BJ (cell line): ENCODE measurements at places on chromosomes 3 and 15. TPM values are rescaled to one million over a fixed set of nuclear protein-coding genes. Genes with fewer than 3 reads are reported as not detected.
A peak's percentile ranks its signal among the peaks of the same experiment; 100 is the strongest.

GRCh38 chr3:94946683-94947082 is 883.8 kb downstream of the NSUN3 start:
- no peak for DNase-seq

DNA sequence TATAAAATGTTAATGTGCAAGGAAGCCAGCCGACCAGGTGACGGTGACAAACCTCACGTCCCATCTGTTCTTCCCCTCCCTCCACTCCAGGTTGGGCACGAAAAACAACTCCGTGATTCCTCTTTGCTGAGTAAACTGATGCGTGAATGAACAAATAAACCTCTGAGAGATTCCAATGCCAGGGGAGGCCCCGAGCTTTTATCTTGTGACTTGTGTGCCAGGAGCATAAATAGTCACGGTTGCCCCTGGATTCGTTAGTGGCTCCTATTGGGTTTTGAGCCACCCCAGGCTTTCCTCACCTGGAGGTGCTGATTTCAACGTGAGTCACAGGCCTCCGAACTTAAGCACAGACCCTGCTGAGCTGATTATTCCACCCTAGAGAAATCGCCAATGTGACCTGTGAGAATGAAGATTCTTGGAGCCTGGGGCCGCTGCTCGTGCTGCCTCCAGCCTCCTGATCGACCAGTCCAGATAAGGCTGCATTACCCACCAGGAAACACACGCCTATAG is 119.2 kb downstream of the SHQ1 start:
- DNase-seq = no peak

GRCh38 chr3:157452097-157452496 is 15.4 kb downstream of the PTX3 start:
- DNase-seq = no peak

GRCh38 chr3:181753391-181753790 is 41.7 kb downstream of the SOX2 start:
- no peak for DNase-seq

DNA sequence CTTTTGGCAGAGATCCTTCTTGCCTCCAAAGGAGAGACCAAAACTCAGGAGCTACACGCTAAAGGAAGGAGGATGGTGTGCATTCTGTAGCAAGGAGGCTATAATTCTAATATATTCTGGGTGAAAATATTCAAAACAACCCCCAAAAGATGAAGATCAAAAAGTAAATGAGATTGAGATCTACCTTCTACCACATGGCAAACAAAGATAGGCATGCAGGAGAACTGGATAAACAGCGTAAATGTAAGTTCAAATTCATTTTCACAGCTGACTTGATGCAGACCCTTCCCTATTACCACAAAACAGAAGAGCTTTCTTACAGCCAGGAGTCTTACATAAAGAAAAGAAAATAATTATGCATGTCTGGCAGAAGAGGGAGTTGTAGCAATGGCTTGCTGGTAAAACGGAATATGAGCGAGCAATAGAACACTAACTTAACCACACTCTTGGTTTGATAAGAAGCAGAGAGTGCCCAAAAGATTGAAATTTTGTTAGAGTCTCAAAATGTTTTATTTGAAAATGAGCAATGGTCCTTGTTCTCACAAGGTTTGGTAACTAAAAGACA is 272.7 kb downstream of the MECOM start:
- DNase-seq = no peak

DNA sequence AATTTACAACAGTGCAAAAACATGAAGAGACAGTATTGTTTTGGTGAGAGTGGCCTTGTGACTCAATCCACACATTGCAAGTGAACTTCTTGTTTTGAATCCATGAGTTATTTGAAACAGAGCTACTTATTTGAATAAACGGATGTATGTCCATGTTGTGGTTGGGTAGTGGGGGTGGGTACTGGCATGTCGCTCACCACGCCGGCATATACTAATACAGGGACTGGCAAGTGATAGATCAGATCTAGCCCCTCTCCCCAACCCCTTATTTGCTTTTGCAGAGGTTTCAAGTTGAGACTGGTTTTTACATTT is 83.8 kb downstream of the EDEM1 start:
- no peak for DNase-seq

Gene WDR76
- 1.5 and 3.4 TPM in 2 replicates for polyA plus RNA-seq

DNA sequence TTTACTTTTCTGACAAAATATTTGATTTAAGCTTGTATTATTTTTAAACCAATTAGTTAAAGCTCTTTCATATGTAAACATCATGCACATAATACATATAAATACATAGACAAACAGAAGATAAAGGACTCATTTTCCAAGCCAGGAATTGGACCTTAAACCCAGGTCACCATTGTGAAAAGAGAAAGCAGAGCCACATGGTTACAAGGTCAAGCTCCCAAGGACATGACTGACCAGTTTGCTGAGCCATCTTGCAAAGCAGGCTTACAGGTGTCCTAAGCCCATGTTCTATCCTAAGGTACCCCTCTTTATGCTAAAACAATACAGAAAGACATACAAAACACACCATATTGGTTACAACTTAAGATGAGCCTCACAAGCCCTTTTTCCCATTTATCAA is 50.5 kb upstream of the DNAJC19 start:
- no peak for DNase-seq

Gene PRTG
- polyA plus RNA-seq = 0.94 and 1.1 TPM in 2 replicates

DNA sequence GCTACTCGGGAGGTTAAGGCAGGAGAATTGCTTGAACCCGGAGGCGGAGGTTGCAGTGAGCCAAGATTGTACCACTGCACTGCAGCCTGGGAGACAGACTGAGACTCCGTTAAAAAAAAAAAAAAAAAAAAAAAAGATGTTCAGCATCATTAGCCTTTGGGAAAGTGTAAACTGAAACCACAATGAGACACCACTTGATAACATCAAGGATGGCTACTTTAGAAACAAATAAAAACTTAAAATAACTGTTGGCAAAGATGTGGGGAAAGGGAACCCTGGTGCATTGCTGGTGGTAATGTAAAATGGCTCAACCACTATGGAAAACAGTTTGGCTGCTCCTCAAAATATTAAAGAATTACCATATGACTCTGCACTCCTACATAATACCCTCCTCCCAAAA is 1.9 kb downstream of the LEO1 start:
- DNase-seq = peak; percentile 16

Gene CAMP
- polyA plus RNA-seq = not detected in 2 replicates

GRCh38 chr15:41971089-41971894 is 1.1 kb downstream of the EHD4 start:
- no peak for DNase-seq

GRCh38 chr3:73423116-73423515 is 201.6 kb downstream of the PDZRN3 start:
- no peak for DNase-seq

- DNase-seq = no peak
Observed at GRCh38 chr15:52150043-52150825, 37.7 kb upstream of the BCL2L10 start.

DNA sequence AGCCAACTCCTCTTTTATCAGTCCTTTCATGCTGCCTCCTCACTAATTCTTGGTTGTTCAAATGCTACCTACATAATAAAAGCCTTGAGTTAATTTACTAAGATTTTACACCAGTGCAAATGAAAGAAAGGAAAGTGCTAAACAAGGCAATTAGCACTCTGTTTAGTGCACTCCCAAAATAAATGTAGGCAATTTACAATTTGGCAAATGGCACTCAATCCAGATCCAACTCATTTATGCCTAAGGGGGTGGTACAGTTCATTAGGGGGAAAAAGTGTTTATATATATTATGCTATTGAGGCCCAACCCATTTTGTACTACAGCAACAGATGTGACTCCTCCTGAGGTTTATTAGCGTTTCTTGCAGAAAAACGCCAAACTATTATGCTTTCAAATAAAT is 370.1 kb downstream of the NR2F2 start:
- DNase-seq = no peak

GRCh38 chr3:154829929-154830328 is 250.2 kb upstream of the MME start:
- no peak for DNase-seq

DNA sequence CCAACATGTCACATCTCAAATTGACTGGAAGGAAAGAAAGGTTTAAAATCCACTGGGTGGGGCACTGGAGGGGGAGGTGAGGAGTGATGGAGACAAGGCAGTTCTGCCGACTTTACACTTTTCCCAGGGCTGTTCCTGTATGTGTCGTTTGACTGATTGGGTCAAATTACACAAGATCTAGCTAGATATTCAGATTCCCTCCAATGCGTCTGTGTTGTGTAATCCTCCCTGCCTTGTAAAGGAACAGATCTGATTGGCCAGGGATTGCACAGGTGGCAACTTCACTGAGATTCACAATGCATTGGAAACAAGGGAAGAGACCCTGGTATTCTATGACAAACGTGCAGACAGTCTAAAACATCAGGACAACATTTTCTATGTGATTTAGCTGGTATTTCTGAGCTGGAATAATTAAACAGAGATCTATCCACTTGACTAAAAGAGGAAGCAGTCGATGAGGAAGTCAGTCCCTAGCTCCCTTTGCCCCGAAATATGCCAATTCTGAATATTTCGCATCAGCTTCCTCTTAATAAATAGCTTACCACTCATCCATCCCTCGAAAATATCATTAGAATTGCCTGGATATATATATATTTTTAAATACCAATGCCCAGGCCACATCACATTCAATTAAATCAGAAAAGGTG is 312.9 kb downstream of the RORA start:
- DNase-seq = no peak

DNA sequence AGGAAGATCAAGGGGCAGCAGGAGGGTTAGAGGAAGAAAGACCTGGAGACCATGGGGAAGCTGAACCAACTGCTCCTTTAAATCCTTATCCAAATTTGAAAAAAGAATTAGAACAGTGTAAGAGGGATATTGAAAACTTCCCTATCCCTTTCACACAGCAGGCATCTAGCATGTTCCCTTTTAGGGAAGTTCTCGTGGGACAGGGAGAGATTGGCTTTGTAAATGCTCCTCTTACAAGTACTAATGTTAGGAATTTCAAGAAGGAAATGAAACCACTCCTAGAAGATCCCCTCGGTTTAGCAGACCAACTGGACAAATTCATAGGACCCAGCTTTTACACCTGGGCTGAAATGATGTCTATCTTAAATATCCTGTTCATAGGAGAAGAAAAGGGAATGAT is 41.5 kb downstream of the PPCDC start:
- DNase-seq = no peak

GRCh38 chr3:102053375-102053989 is 204.2 kb downstream of the NFKBIZ start:
- no peak for DNase-seq

- DNase-seq = no peak
Observed at GRCh38 chr3:171000281-171000680, 26.2 kb downstream of the SLC2A2 start.

DNA sequence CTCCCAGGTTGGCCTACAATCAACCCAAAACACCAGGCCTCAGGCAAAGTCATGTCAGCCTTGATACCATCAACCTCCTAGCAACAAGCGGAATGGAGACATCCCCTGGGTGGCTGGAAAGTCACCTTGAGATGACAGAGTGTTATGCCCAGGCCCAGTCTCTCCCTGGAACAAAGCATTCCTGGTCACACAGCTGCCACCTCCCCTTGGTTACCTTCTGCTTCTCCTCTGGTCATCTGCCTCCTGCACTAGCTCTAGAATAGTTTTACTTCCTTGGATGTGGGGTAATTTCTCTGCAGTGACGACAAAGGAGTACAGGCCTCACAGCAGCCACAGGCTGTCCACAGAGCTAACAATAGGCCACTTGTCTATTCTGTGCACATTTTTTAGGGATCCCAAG is 114.9 kb downstream of the RFTN1 start:
- no peak for DNase-seq

- DNase-seq = peak; percentile 19
Observed at GRCh38 chr3:129616713-129617112, 10.2 kb upstream of the PLXND1 start.

DNA sequence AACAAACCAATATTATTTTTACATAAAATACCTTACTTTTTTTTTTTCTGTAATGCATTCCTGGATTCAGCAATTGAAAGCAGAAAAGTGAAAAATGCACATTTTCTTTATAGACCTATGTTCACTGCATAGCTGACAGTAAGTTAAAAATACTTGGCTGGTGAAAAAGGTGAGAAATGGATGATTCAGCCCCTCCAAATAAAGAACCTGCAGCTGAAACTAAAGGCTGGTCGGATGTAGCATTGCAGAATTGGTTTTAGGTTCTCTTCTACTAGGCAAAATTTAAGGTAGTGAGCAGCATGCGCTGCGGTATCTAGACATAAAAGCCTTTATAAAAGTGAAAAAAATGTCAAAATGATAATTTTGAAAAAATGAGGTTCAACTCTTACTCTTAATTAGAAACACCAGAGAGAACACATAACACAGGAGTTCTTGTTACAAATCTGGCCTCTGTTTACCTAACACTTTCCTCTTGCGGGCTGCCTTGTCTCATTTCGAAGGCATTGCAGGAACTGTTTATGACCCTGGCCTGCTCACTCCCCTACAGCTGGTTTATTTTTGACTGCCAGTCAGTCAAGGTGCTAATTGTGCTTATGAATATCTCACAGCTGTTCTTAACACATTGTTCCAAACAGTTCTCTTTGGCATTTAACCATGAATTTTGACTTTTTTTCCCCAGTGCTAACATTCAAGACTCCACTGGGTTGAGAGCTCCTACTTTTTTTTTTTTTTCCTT is 455.4 kb upstream of the TBL1XR1 start:
- no peak for DNase-seq

Gene STXBP5L
- polyA plus RNA-seq = not detected in 2 replicates

Gene ENTPD3
- polyA plus RNA-seq = 0.07 TPM in 1 of 2 replicates, not detected in the other

- DNase-seq = no peak
Observed at GRCh38 chr3:8650583-8651416, 6.2 kb upstream of the SSUH2 start.

DNA sequence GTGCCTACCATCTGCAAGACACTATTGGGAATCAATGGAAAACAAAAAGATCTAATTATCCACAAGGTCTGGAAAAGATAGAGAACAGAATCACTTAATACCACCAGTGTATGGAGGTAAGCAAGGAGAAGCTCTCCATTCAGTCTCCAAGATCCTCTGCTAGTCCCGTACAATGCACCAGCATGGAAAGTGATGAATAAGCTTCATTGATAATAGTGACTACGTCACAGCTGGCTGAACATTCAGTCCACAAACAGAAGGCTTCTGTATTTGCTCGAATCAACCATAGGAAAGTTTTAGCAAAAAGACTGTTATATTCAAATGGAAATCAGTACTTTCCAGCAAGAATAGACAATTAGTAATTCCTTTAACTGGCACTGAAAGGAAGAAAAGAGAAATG is 42.9 kb downstream of the IGSF11 start:
- no peak for DNase-seq

GRCh38 chr3:72163809-72164634 is 379.1 kb upstream of the PROK2 start:
- no peak for DNase-seq

- no peak for DNase-seq
Observed at GRCh38 chr3:155753038-155753639, 8.3 kb upstream of the PLCH1 start.

- DNase-seq = no peak
Observed at GRCh38 chr15:68450192-68450591, 18.2 kb upstream of the ITGA11 start.

GRCh38 chr3:94647131-94647530 is 584.3 kb downstream of the NSUN3 start:
- no peak for DNase-seq

Gene TMEM202
- polyA plus RNA-seq = not detected in 2 replicates

Gene CTXN2
- not detected in 2 replicates for polyA plus RNA-seq

GRCh38 chr3:122679882-122680474 is 661 bp upstream of the PARP14 start:
- DNase-seq = no peak

Gene USP50
- 0.15 TPM in 1 of 2 replicates, not detected in the other for polyA plus RNA-seq
